Naive B cell (primary cell): ENCODE measurements at places on chromosomes 7 and 10.

DNA sequence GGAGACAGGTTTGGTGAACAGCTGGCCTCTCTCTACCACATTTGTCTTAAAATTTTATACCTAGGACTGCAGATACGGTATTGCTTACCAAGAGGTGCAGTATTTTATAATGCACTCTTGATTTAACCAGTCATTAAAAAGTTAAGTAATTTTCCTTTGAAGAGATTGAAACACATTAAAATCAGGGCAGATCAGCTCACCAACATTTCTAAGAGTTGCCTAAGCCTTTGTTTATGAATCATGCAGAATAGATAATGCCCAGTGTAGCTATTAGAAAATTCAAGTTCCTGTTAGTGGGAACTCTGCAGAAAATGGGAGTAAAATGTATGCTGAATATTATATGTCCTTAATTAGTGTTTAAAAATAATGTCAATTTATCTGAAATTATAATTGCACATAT is 140.2 kb upstream of the PRPS1L1 start:
- DNase-seq: no peak

DNA sequence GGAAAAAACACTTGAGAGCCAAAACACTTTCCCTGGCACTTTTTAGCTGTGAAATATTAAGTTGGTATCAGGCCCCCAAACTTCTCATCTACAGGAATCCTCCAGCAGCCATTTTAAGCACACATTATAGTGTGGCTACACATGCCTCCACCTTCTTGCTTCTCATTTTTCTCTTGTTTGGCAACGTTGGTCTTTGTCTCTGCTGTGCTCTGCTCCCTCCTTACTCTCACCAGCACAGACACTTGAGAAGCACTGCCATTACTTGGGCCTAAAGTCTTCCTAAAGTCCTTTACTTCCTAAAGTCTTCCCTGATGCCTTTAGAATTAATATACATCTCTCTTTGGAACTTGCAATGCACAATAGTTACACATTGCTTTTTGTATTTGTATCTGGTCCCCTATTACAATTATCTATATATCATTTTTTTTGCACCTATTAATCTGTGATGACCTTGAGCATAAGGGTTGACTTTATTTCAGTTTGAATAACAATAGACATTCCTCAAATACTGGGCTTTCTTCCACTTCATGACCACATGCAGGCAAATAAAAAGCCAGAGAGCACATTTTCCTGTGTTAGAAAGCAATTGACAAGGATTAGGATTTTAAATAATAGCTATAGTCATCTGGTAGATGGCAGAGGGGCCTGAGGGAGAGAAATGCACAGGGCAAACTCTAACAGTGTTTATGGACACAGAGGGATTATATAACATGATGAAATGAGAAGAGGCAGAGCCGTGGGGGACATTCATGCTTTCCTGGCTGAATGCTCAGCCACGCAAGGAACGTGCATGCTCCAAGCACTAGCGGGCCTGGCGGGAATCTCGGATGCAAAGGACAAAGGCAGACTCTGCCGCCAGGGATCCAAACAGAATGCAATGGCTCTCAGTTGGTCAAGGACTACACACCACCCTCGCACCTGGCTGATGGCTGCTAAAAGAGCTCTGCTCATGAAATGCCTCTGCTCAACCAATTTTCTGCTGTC is 99.3 kb downstream of the CDC14C start:
- no peak for DNase-seq

- DNase-seq: no peak
Measured at GRCh38 chr7:30732606-30733005, 19.3 kb upstream of the INMT start.

- no peak for DNase-seq
Measured at GRCh38 chr10:34031400-34031799, 696.9 kb upstream of the NRP1 start.

GRCh38 chr10:97411406-97411805 is 10.3 kb upstream of the RRP12 start:
- no peak for DNase-seq

DNA sequence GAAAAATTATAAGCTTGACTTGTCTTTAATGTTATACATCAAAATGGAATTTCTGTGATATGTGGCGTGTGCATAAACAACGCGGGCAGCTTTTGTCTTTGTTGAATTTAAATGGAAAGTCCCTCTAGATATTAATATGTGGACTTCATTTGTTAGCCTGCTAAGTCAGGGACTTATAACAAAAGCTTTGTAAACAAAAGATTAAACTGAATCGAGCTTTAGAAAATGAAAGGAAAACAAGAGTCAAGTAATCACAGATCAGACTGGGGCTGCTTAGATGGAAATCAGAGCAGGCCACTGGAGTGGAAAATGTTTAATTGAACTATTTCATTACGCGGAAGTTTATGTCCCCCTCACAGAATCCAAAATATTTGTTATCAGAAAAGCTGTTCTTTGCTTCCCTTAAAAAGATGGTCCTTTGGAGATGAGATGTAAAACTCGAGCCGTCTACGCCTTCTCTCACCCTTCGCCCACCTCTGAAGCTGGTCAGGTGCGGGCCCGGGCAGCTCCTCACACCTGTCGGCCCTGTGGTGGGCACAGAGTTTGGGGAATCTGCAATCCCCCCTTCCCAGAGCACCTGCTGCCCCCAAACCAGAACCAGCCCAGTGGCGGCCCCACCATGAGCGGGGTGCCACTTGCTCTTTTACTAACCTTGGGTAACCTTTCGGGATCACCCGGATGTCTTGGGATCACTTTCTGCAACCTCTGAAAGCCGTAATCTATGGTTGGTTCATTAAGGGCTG is 116.2 kb downstream of the EBF3 start:
- DNase-seq: no peak

DNA sequence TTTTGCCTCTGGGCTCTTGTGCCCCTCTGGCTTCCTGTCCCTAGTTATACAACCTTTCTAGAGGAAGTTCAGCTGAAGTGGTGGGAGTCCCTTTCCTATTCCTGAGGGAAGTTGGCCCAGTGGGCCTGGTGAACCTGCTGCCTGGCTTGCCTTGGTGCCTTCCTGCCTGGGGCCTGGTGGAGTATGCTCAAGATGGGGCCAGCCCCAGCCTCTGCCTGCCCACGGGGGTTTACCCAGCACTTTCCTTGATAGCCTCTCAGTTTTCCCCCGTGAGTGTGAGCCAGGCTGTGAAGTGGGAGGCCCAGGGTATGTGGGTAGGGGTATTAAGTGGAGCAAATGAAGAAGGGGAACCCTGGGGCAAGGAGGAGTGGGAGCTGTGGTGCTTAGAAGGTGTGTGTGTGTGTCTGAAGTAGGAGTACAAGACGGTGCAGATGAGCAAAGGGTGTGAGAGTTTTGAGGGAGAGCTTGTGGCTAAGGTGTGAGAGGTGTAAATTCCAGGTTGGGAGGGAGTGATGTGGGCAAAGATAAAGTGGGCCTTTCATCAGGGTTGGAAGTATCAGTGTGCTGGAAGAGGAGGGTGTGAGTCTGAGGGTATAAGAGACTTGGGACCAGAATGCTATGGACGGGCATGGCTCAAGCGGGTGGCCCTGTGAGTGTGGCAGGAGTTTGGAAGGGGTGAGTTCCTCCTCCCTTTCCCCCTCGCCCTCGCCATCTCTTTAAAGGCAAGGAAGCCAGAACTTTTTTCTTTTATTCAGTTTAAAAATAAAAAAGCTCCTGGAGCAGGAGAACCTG is 10.9 kb upstream of the PAX2 start:
- no peak for DNase-seq

DNA sequence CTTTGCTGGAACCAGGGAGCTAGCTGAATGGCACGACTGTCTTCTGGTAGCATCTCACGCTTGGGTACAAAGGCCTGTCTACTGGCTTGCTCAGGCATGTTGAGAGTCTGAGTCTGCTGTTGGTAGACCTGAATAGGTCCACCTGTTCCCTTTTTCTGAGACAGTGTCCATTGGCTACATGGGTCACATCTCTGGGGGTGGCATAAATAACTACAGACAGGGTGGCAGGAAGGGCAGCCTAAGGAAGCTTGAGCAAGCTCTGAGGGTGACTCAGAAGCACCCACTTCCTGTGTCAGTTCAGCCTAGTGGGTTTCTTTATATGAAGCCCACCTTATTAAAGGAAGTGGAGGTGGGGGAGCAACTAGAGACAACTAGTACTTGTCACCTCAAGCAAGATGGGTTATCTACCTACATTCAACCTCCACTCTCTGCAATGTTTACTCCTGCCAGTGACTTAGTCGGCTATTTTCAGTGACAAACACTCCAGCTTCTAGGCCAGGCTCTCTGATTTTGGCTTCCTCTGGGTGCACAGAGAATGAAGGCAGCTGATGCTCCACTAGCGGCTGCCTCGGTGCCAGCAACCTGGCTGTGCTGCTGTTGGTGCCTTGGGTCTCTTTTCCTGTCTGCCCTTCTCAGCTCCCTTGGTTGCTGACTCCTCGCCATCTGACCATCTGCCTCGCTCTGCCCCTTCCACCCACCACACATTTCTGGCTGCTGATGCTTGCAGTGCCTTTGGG is 5.7 kb upstream of the ZYX start:
- no peak for DNase-seq

GRCh38 chr7:110130669-110131068 is 960.3 kb upstream of the LRRN3 start:
- DNase-seq: no peak

GRCh38 chr7:19989906-19990305 is 216.5 kb upstream of the TMEM196 start:
- DNase-seq: no peak

DNA sequence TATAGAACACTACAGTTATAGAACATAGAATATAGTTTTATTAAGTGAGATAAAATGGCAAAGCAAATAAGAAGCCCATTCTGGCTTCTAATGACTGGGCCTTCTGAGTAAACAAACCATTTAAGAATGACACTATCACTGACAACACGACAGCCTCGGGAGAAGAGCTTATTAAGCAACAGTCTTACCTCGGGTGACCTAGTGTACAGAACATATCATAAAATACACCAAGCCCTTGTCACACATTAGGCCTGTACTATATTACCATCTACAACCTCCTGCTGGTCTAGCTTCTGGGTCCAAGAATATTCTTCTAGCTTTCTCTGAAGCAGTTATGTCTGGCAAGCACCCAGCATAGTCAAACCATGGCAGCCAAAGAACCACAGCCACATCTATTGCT is 32.0 kb downstream of the CCDC186 start:
- no peak for DNase-seq

GRCh38 chr10:105398202-105398601 is 757.1 kb downstream of the SORCS3 start:
- DNase-seq: no peak

GRCh38 chr7:70595755-70596597 is 536.0 kb upstream of the GALNT17 start:
- no peak for DNase-seq

- no peak for DNase-seq
Measured at GRCh38 chr7:137731436-137731835, 115.3 kb downstream of the DGKI start.

DNA sequence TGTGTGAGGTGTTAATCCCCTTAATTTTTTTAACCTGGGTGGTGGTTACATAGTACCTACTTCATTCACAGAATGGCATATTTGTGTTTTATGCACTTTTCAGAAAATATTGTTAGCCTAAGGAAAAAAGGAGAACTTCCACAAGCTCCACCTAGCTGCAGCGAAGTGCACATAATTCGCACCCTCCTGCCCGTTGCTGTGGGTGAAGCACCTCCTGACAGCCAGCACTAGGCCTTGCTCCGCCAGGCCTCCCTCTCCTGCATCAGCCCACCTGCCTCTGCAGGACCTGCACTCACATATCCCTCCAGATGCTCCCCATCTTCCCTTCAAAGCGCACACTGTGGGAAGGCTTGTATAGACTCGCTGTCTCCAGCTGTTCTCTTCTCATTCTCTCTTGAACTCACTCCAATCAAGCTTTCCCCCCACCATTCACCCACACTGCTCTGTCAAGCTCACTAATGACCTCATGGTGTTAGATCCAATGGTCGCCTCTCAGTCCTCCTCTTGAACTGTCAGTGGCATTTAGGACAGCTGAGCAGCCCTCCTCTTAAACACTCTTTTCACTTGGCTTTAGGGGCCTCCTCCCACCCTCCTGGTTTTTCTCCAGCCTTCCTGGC is 20.7 kb upstream of the GRID1 start:
- DNase-seq: no peak

DNA sequence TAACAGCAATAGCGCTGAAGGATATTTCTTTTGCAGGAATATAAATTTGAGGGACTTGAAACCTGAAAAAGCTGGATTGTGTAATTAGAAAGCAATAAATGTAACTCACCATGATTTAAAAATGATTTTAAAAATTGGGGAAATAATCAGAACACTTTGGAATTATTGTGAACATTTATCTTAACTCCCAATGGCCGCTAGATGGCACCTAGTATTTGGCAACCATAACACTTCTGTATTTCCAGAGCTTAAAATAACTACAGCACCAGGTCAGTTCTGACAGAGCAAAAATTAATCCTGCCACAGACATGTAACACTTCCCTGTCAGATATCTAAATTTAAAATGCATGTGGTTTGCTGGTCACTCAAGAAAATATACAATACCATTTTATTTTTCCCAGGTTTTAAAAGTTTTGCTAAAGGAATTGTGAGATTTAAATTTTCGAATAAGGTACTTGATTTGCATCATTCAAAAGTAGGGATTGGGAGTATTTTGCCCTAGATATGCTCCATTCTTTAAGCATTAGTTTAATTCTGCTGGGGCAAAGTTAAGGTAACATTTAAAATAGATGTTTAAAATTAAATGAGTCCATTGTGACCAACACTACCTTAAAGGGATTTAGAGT is 144.5 kb downstream of the PPP1R3A start:
- no peak for DNase-seq

- no peak for DNase-seq
Measured at GRCh38 chr10:121844537-121844936, 83.3 kb downstream of the ATE1 start.
